A549 treated with GW870086 at 1 μM for 4 hours (cell line): ENCODE measurements at places on chromosomes 7 and 10. TPM values are rescaled to one million over a fixed set of nuclear protein-coding genes. Genes with fewer than 3 reads are reported as not detected.

The ADRA2A gene
- total RNA-seq: 0.03 to 0.14 TPM (median 0.07 TPM) in 5 replicates

The PLXNA4 gene
- 0.73 to 1.6 TPM (median 1.1 TPM) in 5 replicates for total RNA-seq

The SH2D4B gene
- total RNA-seq: 0.10 to 0.13 TPM in 2 of 5 replicates, not detected in the others

The VWDE gene
- 0.31 to 0.76 TPM (median 0.57 TPM) in 5 replicates for total RNA-seq

The ADCYAP1R1 gene
- 0.01 to 0.08 TPM (median 0.02 TPM) in 3 of 5 replicates, not detected in the others for total RNA-seq

The TRIM4 gene
- 24.7 to 26.5 TPM (median 25.3 TPM) in 5 replicates for total RNA-seq

The TCERG1L gene
- not detected in 5 replicates for total RNA-seq

The CYP3A4 gene
- total RNA-seq: 0.06 to 0.09 TPM in 2 of 5 replicates, not detected in the others

The CFAP46 gene
- 1.4 to 1.8 TPM (median 1.5 TPM) in 5 replicates for total RNA-seq

The EPO gene
- 0.09 TPM in 1 of 5 replicates, not detected in the others for total RNA-seq

The INA gene
- 20.9 to 29.2 TPM (median 23.3 TPM) in 5 replicates for total RNA-seq

The C7orf33 gene
- total RNA-seq: not detected in 5 replicates

The RAMP3 gene
- total RNA-seq: not detected in 5 replicates

The NRCAM gene
- 66.0 to 105 TPM (median 95.4 TPM) in 5 replicates for total RNA-seq

The ANKRD61 gene
- total RNA-seq: 0.43 to 0.77 TPM (median 0.53 TPM) in 5 replicates

The CLRN3 gene
- total RNA-seq: not detected in 5 replicates

The ANKRD2 gene
- 4.2 to 6.9 TPM (median 4.9 TPM) in 5 replicates for total RNA-seq

The DIP2C gene
- total RNA-seq: 7.1 to 11.8 TPM (median 11.1 TPM) in 5 replicates

The NYAP1 gene
- 2.8 to 3.5 TPM (median 3.3 TPM) in 5 replicates for total RNA-seq

The WDR37 gene
- 7.4 to 8.5 TPM (median 7.8 TPM) in 5 replicates for total RNA-seq

The PPP1R17 gene
- total RNA-seq: not detected in 5 replicates

The UBTD1 gene
- 16.5 to 19.5 TPM (median 18.7 TPM) in 5 replicates for total RNA-seq

The ZNF488 gene
- total RNA-seq: 9.7 to 13.1 TPM (median 11.6 TPM) in 5 replicates

The NUDT13 gene
- total RNA-seq: 2.5 to 5.4 TPM (median 3.5 TPM) in 5 replicates

The TRIM56 gene
- 11.6 to 15.7 TPM (median 12.4 TPM) in 5 replicates for total RNA-seq

The OR2A7 gene
- not detected in 5 replicates for total RNA-seq

The WNT8B gene
- total RNA-seq: not detected in 5 replicates

The FLNC gene
- total RNA-seq: 3.7 to 5.9 TPM (median 4.7 TPM) in 5 replicates

The AMZ1 gene
- 0.02 to 0.05 TPM (median 0.03 TPM) in 3 of 5 replicates, not detected in the others for total RNA-seq

The CTTNBP2 gene
- 0.20 to 0.50 TPM (median 0.33 TPM) in 5 replicates for total RNA-seq

The ABI1 gene
- 45.6 to 57.2 TPM (median 53.0 TPM) in 5 replicates for total RNA-seq

The CAPZA2 gene
- 107 to 178 TPM (median 126 TPM) in 5 replicates for total RNA-seq

The OR2A42 gene
- total RNA-seq: not detected in 5 replicates
